ENCODE measurements at places on chromosomes 2 and 18.

- no peak for DNase-seq
These were observed 244.9 kb downstream of the HDAC4 start for GRCh38 chr2:239155806-239156480.

GRCh38 chr2:124693156-124693555 is 668.1 kb downstream of the CNTNAP5 start:
- no peak for DNase-seq

DNA sequence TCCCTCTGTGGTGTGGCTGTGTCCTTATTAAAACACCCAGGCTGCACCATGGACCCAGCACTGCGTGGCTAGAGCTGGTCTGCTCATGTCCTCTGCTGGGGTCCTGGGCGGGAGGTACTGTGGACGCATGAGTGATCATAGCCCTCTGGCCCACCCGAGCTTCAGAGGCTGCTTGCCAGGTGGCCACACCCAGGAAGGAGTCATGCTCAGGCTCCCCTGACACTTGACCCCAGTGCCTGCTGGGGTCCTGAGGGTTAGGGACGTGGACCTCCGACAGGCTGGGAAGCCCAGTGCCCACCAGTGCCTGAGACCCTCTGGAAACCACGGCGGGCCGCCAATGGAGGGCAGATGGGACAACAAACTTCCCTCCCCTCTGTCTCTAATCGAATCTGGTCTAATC is 66.3 kb upstream of the HS6ST1 start:
- no peak for DNase-seq

DNA sequence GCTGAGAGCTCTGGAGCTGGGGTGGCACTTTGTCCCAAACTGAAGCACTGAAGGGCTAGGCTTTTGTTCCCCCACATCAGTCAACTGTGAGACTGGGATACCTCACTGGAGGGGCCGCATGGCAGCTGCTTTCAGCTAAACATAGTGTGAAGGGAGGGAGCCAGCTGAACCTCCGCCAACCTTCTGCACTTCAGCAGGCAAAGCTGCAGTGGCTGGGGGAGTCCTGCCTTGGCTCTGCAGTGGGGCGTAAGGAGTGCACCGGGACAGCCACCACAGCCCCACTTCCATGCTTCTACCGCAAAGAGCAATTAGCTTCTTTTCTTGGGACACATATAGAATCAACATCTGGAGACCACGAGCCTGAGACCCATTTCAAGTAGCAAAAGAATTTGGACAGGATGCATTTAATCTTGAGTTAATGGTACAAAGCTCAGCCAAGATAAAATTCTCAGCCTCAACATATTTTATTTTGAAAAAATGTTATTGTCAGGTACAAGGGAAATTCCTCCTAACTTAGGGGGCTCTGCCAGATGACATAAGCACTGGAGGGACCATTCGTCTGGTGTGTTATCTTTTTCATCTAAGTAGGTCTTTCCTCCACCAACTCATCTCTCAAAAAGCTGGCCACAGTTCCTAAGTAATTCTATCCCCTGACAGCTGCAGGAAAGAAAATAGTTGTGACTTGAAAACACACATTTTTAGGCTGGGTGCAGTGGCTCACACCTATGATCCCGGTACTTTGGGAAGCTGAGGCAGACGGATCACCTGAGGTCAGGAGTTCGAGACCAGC is 25.6 kb upstream of the MYCN start:
- DNase-seq: no peak

- no peak for DNase-seq
These were observed 34.0 kb upstream of the SLC8A1 start for GRCh38 chr2:40485854-40486253.

GRCh38 chr2:74179063-74179865 is 585 bp upstream of the MOB1A start:
- DNase-seq: no peak

DNA sequence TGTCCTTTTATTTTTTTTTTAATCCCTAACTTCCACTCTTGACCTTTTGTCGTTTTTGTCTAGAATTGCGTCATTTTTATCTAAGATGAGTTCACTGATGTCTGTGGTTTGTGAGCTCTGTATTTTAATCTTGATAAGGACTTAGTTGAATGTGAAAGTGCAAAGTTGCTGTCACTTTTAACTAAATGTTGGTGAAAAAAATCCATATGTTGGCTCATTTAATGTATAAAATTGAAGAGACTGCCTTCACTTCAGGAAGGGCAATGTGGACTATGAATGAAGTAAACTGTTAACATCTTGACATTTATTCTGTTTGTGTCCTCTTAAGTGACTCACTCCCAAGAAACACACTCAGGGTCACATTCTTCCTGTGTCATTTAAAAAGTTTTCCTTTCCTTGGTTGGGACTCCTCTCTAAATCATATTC is 256.6 kb upstream of the RASGRP3 start:
- DNase-seq: no peak

- DNase-seq: no peak
These were observed 8.1 kb downstream of the RAB31 start for GRCh38 chr18:9715978-9716774.

- DNase-seq: no peak
These were observed 22.6 kb upstream of the CXXC1 start for GRCh38 chr18:50310080-50310479.

- DNase-seq: no peak
These were observed 6.0 kb downstream of the ERBB4 start for GRCh38 chr2:212532585-212532984.

GRCh38 chr18:32328379-32328778 is 138.5 kb downstream of the MEP1B start:
- no peak for DNase-seq

GRCh38 chr2:3348767-3349166 is 28.9 kb downstream of the EIPR1 start:
- no peak for DNase-seq

DNA sequence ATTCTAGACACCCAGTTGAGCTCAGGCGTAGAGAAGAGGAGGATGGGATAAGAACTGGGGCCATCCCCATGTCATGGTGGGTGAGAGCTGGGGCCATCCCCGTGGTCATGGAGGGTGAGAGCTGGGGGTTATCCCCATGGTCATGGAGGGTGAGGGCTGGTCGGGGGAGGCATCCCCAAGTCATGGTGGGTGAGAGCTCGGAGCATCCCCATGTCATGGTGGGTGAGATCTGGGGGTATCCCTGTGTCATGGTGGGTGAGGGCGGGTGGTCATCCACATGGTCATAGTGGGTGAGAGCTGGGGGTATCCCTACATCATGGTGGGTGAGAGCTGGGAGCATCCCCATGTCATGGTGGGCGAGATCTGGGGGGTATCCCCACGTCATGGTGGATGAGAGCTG is 52.5 kb downstream of the IL1RL2 start:
- DNase-seq: no peak

DNA sequence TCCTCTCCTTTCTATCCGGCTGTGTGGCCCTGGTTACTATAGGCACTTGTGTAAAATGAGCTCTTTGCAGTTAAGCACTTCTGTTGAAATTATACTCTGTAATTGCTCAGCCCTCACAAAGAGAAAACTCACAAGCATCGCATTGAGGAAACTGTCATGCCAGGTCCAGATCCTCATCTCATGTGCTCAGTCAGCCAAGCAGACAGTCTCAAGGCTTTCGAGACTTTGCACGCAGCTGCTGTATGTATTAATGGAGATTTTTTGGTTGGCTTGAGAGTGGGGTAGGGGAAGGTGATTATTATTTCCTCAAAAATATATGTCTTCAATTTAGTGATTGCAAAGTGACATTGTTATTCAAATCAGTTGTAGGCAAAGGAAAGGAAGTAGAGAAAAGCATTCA is 33.0 kb upstream of the PHLPP1 start:
- DNase-seq: no peak

DNA sequence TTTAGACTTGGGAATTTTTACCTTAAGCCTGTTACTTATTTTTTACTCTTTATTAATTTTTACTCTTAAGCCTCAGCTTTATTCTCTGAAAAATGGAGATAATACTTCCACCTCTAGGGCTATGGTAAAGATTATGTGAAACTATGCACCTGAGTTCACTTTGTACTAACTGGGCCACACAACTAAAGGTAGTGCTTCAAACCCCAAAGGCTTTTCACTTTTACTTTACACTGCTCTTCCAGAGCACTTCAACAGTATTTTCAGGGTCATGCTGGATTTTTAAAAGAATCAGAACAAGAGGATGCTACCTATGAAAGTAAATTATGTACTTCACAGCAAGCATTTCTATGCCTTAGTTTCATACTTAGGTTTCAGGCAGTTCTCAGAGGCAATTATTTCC is 27.8 kb downstream of the MEX3C start:
- no peak for DNase-seq

DNA sequence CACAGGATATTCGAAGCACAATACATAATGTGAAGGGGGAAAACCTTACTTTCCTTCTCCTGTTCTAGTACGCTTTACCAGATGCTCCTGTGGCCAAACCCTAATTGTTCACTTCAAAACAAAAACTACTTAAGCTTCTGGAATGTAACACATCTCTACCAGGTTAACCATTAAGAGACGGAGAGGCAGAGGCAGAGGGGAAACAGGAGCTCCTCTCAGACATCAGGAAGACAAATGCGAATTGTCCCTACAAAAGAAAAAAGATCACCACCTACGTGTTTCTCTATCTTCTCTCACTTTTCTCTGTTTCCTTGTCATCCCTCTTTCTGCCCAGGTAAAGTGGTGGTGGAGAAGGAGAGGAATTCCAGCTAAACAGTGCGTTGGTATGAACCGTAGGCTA is 266.8 kb downstream of the NRXN1 start:
- DNase-seq: no peak

- DNase-seq: no peak
These were observed 104.3 kb downstream of the KYNU start for GRCh38 chr2:142981756-142982155.

DNA sequence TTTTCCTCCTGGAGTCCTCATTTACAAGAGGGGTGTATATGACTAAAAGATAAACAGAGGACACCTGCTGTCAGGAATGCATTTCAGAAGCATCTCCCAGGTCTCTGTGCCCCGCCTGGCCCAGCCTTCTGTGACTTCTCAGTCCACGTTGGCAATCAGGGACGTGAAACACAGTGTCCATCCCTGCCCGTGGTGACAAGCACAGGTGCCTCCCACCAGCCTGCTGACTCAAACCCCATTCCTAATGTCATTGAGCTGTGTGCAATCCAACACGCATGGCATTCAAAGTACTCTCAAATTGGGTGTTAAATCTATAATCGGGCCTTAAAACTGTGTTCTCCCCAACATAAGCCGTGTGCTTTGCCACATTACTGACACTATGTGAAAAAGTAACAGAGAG is 343.2 kb downstream of the EIPR1 start:
- no peak for DNase-seq

DNA sequence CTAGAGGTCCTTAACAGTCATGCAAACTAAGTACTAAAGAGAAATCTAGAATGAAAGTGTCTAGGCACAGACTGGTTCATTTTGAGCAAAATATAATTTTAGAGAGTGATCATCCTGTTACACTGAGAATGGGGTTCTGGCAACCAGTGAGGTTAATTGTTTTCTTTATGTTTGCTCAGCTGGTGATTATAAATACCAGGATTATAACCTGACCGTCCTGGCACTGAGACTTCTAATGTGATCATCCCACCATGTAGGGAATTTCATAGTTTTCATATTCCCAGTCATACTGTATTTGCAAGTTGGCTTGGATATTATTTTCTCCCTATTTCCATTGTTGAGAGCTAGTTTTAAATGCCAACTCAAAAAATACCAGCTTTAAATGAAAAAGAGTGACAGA is 852.5 kb upstream of the LRATD1 start:
- DNase-seq: no peak

DNA sequence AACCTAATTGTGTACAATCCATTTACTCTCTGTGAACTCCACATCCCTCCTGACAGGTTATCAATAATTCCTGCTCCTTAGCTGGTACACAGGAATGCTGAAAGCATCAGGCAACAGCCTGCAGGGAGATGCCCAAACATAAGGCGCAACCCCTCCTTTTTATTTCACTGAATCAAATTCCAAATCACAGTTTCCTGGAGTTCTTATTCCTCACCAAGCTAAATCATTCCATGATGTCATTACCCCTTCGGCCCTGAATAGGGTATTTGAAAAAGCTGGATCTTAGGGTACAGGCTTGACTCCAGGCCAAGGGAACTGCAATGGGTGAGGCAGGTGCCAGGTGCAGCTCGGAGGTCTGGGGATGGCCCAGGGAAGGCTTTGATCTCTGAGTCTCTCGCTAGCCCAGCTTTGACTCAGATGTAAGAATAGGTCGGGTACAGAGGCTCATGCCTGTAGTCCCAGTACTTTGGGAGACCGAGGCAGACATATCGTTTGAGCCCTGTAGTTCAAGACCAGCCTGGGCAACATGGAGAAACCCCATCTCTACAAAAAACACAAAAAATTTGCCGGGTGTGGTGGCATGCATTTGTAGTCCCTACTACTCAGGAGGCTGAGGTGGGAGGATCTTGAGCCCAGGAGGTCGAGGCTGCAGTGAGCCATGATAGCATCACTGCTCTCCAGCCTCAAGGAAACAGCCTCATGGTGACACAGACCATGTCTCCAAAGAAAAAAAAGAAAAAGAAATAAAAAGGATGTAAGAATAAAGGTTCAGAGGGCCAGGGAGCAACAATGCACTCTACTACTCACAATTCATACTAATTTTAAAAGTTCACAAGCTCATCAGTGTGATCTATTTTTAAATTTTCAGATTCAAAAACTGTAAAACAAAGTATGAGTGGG is 6.8 kb downstream of the FHL2 start:
- no peak for DNase-seq

GRCh38 chr2:105308382-105309146 is 21.0 kb downstream of the TGFBRAP1 start:
- DNase-seq: no peak

DNA sequence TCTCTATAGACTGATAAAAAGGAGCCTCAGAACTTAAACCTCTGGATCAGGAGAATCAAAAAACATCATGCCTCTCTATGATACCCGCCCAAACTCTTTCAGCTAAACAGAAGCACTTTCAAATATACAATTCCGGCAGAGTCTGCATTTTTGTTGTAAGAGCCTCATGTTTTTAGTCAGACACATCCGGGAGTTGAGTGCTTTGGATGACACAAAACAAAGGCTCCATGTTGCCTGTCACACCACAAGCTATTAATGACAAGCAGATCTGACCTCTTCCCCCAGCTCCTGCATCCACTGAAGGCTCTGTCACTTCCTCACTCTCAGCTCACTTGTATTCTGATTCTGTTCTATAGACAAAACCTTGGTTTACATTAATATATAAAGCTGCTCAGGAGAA is 33.2 kb downstream of the SLC38A11 start:
- no peak for DNase-seq

GRCh38 chr2:73877071-73877802 is 15.6 kb upstream of the ACTG2 start:
- DNase-seq: no peak

DNA sequence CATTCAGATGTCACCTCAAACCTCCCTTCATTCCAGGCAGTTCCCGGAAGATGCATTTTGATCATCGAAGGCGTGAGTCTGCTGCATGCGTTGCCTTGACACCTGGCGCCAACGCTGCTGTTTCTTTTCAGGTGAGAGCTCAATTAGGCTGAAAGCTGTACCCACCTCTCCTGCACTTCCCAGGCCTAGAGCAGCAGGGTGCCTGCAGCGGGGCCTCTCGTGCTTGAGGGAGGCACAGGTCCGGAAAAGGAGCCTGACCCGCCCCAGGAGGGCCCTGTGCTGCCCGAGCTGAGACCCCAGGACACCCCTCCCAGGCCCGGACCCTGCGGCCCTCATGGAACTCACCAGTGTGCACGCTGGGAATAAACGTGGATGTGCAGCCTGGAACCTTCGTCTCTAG is 31.4 kb upstream of the KCNG2 start:
- DNase-seq: no peak
